Spleen (tissue), 13 donors: ENCODE measurements at places on chromosomes 4 and X. TPM values are rescaled to one million over a fixed set of nuclear protein-coding genes. Genes with fewer than 3 reads are reported as not detected.

DNA sequence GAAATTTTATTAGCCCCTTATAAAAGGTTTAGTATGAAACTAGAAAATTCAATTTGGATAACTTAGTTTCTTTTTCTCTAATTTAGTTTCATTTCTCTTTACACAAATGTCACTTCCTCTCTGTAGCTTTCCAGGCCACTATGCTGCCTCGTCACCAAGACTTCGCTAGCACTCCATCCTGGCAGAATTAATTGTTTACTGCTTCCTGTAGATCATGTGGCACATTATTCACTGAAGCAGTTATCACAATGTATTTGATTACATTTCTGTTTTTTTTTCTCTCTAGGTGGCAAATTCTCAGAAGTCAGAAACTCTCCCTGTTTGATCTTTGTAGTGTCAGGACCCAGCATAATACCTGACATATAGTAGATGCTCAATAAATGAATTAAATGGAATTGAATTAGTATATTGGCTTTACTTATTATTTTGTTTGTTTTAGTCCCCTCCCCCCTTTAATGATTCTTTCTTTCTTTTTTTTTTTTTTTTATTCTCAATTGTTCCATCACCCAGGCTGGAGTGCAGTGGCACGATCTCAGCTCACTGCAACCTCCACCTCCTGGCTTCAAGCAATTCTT, 9.3 kb upstream of the SAT1 start:
- H3K4me3 ChIP-seq = no peak overlapping the region
- peak overlapping the region; percentile 84 for H3K27ac ChIP-seq
- no peaks in the 10 kb centered on the region for H3K27me3 ChIP-seq
- no peaks in the 10 kb centered on the region for H3K36me3 ChIP-seq
- H3K4me1 ChIP-seq = peaks cover 10% of the 10 kb centered on the region

GRCh38 chr4:48403358-48403757, 62.0 kb downstream of the SLAIN2 start:
- H3K4me3 ChIP-seq = no peak overlapping the region
- no peaks in the 10 kb centered on the region for H3K27me3 ChIP-seq
- DNase-seq = no peak

GRCh38 chrX:132180929-132181328, 38.3 kb downstream of the RAP2C start:
- H3K27ac ChIP-seq = no peak overlapping the region
- no peak for DNase-seq
- H3K36me3 ChIP-seq = no peaks in the 10 kb centered on the region
- H3K4me3 ChIP-seq = no peak overlapping the region

DNA sequence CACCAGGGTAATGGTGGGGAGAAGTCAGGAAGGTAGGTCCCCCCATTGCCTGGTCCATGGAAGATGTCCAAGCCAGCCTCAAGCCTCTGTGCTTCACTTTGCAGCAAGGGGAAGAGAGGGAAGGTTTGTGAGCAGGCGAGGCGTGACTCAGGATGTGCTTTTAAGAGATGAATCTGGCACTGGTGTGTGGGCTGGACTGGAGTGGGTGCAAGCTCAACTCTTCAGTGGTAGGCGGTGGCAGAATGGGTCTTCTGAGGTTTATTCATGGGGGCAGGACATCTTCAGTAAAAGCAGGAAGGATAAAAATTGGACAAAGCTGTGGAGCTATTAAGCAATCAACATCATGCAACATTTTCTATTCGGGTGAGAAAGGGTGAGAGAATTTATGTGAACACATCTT, 19.4 kb downstream of the GPM6B start:
- no peak overlapping the region for H3K27ac ChIP-seq
- no peak overlapping the region for H3K4me3 ChIP-seq
- H3K36me3 ChIP-seq = no peaks in the 10 kb centered on the region
- H3K27me3 ChIP-seq = peaks cover 8% of the 10 kb centered on the region
- DNase-seq = no peak

- H3K4me3 ChIP-seq = peak overlapping the region; percentile 69
- H3K4me1 ChIP-seq = peaks cover 12% of the 10 kb centered on the region
- H3K27ac ChIP-seq = peak overlapping the region; percentile 26
- H3K27me3 ChIP-seq = no peaks in the 10 kb centered on the region
- DNase-seq = no peak
- no peaks in the 10 kb centered on the region for H3K36me3 ChIP-seq
Observed at GRCh38 chr4:2363951-2364653, 54.3 kb downstream of the ZFYVE28 start.

DNA sequence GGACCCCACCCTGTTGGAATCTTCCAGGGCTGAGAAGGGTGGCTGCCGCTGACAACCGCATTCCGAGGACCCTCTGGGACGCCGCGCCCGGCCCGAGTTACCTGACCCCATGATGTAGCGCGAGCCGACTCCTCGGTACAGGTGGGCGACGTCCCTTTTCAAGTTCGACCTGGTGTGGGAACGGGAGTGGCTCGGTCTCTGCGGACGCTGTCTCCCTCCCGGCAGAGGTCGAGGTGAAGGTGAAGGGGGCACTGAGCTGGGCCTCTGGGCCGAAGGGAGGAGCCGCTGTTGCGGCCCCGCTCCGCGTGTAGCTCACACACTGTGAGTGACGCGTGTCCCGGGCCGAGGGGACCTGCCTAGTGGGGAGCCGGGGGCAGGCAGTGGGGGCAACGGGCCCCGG, 4.5 kb downstream of the GTPBP6 start:
- peaks cover 16% of the 10 kb centered on the region for H3K4me1 ChIP-seq

- H3K4me3 ChIP-seq = no peak overlapping the region
- DNase-seq = peak; percentile 34
- H3K27ac ChIP-seq = no peak overlapping the region
Observed at GRCh38 chr4:3681191-3681590, 85.0 kb upstream of the ADRA2C start.

- H3K27ac ChIP-seq = no peak overlapping the region
- H3K27me3 ChIP-seq = no peaks in the 10 kb centered on the region
- no peaks in the 10 kb centered on the region for H3K4me1 ChIP-seq
- no peak overlapping the region for H3K4me3 ChIP-seq
- no peaks in the 10 kb centered on the region for H3K36me3 ChIP-seq
Observed at GRCh38 chrX:41912923-41913322, 10.4 kb downstream of the CASK start.

- no peaks in the 10 kb centered on the region for H3K36me3 ChIP-seq
- no peaks in the 10 kb centered on the region for H3K27me3 ChIP-seq
- no peaks in the 10 kb centered on the region for H3K4me1 ChIP-seq
- H3K4me3 ChIP-seq = no peak overlapping the region
- no peak overlapping the region for H3K27ac ChIP-seq
Observed at GRCh38 chrX:140913802-140914501, 88.4 kb upstream of the SPANXB1 start.

DNA sequence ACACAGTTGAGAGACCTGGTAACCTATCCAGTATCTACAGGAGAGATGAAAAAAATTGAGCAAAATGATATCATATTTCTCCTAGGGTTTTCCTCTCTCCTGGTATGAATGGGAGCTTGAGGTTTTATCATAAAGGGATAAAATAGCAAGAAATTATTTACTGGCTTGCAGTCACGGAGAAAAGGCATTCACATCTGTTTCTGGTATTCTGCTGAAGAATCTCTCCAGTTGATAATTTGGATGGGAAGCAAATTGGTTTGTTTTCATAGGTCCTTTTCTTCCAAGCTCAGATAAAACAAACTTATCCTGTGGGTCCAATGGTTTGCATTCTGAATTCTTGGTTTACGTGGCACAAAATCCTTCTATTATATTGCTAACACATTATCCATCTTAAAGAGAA, 83.1 kb upstream of the GYPA start:
- DNase-seq = no peak
- no peak overlapping the region for H3K27ac ChIP-seq
- no peaks in the 10 kb centered on the region for H3K27me3 ChIP-seq
- H3K4me3 ChIP-seq = no peak overlapping the region

DNA sequence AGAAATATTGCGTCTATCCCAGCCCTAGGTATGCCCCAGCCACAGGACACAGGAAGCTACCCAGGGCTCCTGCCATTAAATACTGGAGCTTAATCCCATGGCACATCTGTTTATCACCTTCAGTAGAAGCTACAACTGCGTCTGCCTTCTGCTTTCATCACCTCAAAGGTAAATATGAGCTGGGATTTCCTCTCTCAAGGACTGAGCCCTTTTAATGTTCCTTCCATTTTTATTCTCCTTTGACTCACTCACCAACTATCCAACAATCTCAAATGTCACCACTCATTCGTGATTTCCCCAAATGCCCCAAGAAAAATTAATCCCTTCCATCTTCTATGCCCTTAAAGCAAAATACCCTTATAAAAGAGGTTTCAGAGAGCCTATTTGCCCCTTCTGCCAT, 1.8 kb upstream of the MID1 start:
- no peaks in the 10 kb centered on the region for H3K4me1 ChIP-seq
- DNase-seq = no peak
- H3K27me3 ChIP-seq = peaks cover 40% of the 10 kb centered on the region
- H3K4me3 ChIP-seq = no peak overlapping the region
- no peaks in the 10 kb centered on the region for H3K36me3 ChIP-seq

DNA sequence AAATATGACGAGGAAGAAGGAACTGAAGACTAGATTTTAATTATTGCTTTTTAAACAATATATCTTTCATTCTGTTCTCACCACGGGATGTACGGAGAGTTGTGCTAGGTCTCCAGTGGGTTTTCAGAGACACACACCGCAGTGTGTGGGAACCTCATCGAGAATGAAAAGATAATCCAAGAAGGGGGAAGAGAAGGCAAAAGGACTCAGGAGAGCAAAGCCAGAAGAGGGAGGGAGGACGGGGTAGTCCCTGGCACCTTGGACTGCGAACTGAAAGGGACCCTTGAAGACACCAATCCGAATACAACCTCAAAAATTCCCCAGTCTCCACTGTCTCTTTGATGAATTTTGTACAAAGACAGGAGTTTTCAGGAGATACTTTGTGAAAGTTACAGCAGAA, 932 bp upstream of the LEF1 start:
- H3K4me3 ChIP-seq = peak overlapping the region; percentile 57
- H3K27ac ChIP-seq = no peak overlapping the region
- no peaks in the 10 kb centered on the region for H3K36me3 ChIP-seq
- peaks cover 63% of the 10 kb centered on the region for H3K4me1 ChIP-seq
- DNase-seq = no peak

Gene NUDT10
- total RNA-seq = 2.6 TPM

Gene ERAS
- total RNA-seq = 0.79 TPM

Gene USP17L24
- total RNA-seq = not detected

Gene CFAP99
- not detected for total RNA-seq

Gene ENAM
- not detected for total RNA-seq

Gene POLN
- 2.3 TPM for total RNA-seq
